Lower lobe of right lung (tissue), 2 donors: ENCODE measurements at places on chromosomes 5 and 9. TPM values are rescaled to one million over a fixed set of nuclear protein-coding genes. Genes with fewer than 3 reads are reported as not detected.

DNA sequence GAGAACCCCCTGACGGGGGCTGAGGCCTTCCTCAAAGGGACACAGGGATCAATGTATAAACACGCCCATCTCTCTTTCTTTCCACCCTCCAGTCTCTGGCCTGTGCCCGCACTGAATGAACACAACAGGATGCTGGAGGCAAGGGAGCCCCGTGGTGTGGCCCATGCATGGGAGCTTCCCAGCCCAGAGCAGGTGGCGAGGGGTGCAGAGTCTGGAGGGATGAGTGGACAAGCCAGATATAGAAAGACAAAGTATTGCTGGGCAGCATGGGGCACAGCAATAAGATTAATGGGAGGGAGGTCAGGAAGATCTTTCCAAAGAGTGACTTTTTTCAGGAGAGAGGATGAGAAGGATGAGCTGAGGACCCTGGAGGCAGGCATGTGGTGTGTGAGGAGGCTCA lies 103.7 kb downstream of the C5orf15 start:
- H3K36me3 ChIP-seq = no peaks in the 10 kb centered on the region
- no peak overlapping the region for H3K27ac ChIP-seq
- no peaks in the 10 kb centered on the region for H3K27me3 ChIP-seq
- no peak for DNase-seq
- H3K4me1 ChIP-seq = peaks cover 6% of the 10 kb centered on the region

- no peak overlapping the region for H3K27ac ChIP-seq
- peaks cover 24% of the 10 kb centered on the region for H3K4me1 ChIP-seq
- no peak for DNase-seq
- no peaks in the 10 kb centered on the region for H3K36me3 ChIP-seq
Observed at GRCh38 chr5:10539687-10539998, 24.2 kb upstream of the ANKRD33B start.

DNA sequence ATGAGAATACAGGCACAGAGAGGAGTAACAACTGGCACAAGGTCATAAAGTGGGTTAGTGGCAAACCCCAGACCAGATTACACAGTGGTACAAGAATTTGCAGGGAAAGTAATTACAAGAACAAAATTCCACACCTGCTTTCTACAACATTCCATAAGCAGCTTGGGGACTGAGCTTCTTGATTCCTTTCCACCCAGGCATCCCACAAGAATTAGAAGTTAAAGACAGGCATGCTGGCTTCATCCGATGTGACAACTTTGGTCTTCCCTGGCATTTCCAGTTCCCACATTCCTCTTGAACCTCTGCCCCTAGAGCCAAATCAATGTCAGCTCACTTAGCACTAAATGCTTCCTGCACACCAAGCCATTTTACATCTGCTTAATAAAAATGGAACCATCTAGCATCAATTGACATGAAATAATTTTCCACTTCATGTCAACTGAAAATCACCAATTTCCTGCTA lies 435.8 kb upstream of the PAPPA start:
- H3K27ac ChIP-seq = no peak overlapping the region
- no peaks in the 10 kb centered on the region for H3K4me1 ChIP-seq
- no peaks in the 10 kb centered on the region for H3K36me3 ChIP-seq

- no peak overlapping the region for H3K27ac ChIP-seq
- no peaks in the 10 kb centered on the region for H3K4me1 ChIP-seq
- DNase-seq = no peak
- no peak overlapping the region for H3K4me3 ChIP-seq
Observed at GRCh38 chr5:15254607-15255006, 245.4 kb upstream of the FBXL7 start.

- no peaks in the 10 kb centered on the region for H3K27me3 ChIP-seq
- H3K27ac ChIP-seq = no peak overlapping the region
- H3K4me3 ChIP-seq = no peak overlapping the region
- H3K36me3 ChIP-seq = peaks cover 26% of the 10 kb centered on the region
- DNase-seq = no peak
Observed at GRCh38 chr9:104864675-104865104, 63.3 kb downstream of the ABCA1 start.

GRCh38 chr9:85960688-85961093 lies 19.7 kb downstream of the NAA35 start:
- H3K4me3 ChIP-seq = no peak overlapping the region
- H3K36me3 ChIP-seq = peaks cover 58% of the 10 kb centered on the region
- no peak overlapping the region for H3K27ac ChIP-seq
- no peaks in the 10 kb centered on the region for H3K27me3 ChIP-seq
- no peaks in the 10 kb centered on the region for H3K4me1 ChIP-seq

DNA sequence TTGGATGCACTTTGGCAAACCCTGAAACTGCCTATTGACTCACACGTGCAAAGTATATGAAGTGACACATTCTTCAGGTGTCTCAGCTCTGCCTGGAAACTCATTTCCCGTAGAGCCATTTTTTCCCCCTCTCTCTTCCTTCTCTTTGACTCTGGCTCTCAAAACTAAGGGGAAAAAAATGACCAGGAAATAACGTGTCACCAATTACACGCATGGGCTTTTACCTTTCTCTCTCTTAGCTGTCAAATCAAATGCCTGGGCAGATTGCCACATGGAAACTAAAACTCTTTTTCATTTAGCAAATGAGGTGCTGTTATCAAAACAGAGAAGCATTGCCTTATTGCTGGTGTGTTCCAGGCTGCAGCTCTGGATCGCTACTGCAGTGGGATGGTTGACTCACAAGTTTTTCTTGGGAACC lies 18.3 kb upstream of the IFNK start:
- H3K4me3 ChIP-seq = no peak overlapping the region
- no peaks in the 10 kb centered on the region for H3K27me3 ChIP-seq
- H3K27ac ChIP-seq = no peak overlapping the region

The LCN6 gene
- total RNA-seq = 2.9 TPM

The PAM gene
- total RNA-seq = 171 TPM

The FXN gene
- total RNA-seq = 10.9 TPM

The PAPPA gene
- total RNA-seq = 2.2 TPM
